ENCODE measurements at places on chromosomes 1 and 21.
A peak's percentile ranks its signal among the peaks of the same experiment; 100 is the strongest.

- peak; percentile 54 for DNase-seq
Observed at GRCh38 chr1:171803045-171803444, 21.6 kb downstream of the METTL13 start.

- DNase-seq = no peak
Observed at GRCh38 chr1:224563666-224564065, 52.5 kb upstream of the CNIH3 start.

DNA sequence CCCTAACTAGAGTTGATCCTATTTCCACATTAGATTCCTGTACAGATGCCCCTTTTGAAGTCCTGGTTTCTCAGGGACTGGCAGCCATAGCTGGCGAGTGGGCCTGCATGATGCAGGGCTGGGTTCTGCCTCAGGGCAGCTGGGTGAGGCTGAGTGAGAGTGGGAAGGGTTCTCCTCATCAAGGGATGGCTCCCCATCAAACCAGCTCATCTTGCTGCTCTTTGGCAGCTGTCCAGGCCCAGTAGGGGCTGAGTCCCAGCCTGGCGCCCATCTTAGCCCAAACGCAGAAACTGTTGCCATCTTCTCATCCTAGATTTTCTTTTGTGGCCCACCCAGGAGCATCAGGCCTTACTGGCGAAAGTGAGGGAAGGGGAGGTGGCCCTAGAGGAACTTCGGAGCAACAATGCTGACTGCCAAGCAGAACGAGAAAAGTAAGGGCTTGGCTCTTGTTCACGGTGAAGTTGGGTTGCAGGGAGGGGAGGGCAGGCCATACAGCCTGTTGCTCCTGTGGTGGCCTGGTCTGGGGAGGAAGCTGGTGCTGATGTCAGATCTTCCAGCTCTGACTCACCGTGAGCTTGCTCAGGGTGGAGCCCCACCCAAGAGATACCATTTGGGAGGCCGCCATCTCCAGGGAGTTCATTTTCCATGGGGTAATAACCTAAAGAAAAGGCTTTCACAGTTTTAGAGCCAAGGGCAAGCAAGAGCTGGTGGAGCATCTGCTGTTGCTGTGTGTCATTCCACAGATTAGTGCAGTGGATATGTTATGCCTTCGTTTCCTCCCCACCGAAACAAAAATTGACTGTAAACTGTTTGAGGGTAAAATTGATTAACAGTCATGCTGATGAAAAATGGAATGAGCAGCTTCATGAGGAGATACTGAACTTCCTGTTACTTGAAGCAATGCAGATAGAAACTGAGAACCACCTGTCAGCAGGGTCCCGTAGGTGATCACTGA, 34.7 kb downstream of the TUFT1 start:
- DNase-seq = peak; percentile 79

- peak; percentile 72 for DNase-seq
Observed at GRCh38 chr1:61504852-61505390, 220.0 kb downstream of the TM2D1 start.

DNA sequence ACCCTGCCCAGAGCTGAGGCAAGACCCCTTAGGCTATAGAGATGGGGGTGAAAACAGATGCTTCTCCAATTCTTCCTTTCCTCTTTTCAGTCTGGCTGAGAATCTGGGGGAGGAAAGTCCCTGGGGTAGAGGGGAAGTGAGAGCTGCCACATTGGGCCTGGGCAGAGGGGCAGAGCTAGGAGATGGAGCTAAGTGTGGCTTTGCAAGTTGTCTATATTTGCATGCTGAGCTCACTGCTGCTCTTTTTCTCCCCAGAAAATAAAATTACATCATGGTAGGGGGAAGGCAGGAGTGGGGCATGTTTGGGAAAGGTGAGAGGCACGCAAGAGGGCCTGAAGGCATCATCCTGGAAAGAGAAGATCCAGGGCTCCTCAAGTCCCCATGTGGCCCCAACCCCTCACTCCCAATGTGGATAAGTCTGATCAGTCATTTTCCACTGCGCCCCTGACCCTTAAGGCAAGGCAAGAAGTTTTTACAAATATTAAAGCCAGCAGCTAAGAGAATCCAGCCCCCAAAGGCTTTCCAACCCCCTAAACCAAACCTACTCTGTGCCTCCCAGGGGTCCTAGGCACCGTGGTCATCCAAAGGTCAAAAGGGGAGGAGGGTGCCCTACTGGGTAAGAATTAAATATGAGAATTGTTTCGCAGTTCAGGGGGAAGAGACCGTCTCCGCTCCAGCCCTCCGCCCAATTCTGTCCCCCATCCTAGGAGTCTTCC, 500 bp upstream of the PEA15 start:
- DNase-seq = peak; percentile 34

GRCh38 chr21:44710294-44710665, 1.1 kb downstream of the TSPEAR start:
- no peak for DNase-seq

GRCh38 chr1:12552951-12553921, 64.8 kb downstream of the DHRS3 start:
- peak; percentile 23 for DNase-seq

DNA sequence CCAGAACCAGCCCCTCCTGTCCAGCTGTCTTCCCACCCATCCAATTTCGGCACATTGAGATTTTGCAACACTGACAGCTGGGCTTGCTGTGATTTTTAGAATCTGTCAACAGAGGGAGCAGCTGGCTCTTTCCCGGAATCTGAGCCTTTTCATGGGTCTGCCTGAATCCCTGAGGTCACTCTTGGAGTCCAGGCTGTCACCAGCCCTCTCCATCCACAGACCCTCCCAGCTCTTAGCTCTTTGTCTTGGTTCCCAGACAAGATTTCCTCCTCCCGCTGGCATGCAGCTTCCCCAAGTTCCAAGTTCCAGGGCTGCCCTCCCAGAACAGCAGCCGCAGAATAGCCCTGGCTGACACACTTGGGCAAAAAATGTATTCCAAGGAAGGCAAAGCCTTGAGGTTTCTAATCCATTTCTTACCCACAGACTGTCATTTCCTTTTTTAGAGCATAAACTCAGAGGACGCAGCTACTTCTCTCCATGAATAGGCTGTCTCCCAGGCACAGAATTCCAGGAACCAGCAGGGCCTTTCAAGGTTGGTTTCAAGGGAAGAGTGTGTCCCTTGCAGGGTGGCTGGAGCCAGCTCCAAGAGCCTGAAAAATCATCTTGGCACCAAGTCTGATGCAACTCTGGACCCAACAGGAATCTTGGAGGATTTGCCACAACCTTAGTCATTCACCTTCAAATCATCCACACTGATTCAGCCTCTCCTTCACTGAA, 7.1 kb upstream of the TMEM61 start:
- peak; percentile 22 for DNase-seq

- no peak for DNase-seq
Observed at GRCh38 chr1:227604446-227604845, 41.1 kb downstream of the ZNF678 start.

DNA sequence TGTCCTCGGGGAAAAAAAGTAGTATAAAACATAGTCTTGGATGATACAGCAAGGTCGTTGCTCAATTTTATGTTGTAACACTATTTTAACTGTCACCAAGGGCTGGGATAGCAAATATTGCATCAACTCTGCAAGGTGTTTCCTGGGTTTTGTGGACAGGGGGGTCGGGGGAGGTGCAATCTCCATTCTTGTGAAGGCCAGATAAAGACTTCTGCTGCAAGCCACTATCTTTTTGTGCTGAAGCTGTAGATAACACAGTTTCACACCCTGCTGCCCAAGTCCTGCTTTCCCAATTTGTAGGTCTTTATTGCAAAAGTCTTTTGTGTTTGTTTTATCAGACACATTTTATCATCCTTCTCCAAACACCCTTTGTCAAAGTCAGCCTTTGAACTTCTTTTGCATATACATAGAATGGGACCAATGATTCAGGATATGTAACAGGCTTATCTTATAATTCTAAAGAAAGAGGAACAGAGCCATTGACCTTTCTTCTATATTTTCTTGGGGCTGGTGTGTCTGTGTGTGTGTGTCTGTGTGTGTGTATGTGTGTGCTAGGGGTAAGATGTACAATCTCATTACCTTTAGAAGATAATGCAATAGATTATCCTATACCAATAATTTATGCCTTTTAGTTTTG, 140.6 kb downstream of the RUNX1 start:
- DNase-seq = peak; percentile 46

- DNase-seq = no peak
Observed at GRCh38 chr1:226732856-226733291, 6.2 kb downstream of the ITPKB start.

DNA sequence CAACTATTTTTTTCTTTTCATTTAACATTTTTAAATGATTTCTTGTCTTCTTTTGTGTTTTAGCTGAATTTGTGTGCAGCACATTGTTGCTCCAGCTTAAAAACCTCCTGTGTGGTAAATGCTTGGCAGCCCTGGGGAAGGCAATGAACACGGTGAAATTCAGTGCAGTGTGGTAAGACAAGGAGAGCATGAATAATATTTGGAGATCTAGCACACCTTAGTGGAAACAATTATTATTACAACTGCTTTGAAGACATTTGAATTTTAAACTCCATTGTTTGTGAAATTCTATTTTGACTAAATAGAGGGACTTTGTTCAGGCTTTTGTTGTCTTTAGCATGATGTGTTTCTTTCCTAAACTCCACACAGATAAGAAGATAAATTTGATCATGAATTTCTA, 242.6 kb upstream of the CXADR start:
- DNase-seq = peak; percentile 16

GRCh38 chr1:239817276-239817675, 274.4 kb upstream of the FMN2 start:
- DNase-seq = peak; percentile 13

- peak; percentile 81 for DNase-seq
Observed at GRCh38 chr1:2255420-2256369, 27.6 kb downstream of the SKI start.

DNA sequence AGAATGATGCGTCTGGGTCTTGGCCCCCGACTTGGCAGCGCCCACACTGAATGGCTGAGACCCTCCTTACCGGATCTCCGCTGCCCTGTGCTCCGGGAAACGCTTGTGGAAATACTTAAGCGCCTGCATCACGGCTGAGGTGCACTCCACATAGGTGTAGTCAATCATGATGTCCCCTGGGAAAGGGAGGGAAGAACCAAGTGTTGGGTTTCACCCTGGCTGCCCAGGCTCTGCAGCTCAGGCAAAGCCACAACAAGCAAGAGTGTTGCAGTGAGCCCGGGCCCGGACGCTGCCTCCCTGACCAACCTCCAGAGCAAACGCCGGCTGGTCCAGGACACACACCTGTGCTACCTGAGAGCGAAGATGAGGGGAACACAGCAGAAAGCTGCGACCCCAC, 21.5 kb upstream of the SPATC1L start:
- DNase-seq = no peak

DNA sequence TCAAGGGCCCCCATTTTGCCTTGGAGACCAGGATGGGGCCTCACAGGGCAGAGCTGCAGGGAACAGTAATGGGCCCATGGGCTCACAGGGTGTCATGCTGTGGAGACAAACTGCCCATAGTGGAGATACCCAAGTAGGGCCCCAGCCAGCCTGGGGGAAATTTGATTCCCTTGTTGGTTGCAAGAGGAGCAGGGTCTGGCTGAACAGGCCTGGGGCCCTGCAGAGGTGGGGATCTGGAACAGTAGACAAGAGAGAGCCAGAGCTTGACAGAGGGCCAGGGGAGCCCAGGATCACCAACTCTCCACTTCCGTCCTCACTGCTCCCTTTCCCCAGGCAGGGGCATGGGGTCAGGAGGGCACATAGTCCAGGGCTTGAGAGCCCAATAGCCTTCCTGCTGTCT, 8.7 kb downstream of the S100B start:
- DNase-seq = no peak

- DNase-seq = peak; percentile 74
Observed at GRCh38 chr1:94039514-94039870, 81.5 kb downstream of the ABCA4 start.

DNA sequence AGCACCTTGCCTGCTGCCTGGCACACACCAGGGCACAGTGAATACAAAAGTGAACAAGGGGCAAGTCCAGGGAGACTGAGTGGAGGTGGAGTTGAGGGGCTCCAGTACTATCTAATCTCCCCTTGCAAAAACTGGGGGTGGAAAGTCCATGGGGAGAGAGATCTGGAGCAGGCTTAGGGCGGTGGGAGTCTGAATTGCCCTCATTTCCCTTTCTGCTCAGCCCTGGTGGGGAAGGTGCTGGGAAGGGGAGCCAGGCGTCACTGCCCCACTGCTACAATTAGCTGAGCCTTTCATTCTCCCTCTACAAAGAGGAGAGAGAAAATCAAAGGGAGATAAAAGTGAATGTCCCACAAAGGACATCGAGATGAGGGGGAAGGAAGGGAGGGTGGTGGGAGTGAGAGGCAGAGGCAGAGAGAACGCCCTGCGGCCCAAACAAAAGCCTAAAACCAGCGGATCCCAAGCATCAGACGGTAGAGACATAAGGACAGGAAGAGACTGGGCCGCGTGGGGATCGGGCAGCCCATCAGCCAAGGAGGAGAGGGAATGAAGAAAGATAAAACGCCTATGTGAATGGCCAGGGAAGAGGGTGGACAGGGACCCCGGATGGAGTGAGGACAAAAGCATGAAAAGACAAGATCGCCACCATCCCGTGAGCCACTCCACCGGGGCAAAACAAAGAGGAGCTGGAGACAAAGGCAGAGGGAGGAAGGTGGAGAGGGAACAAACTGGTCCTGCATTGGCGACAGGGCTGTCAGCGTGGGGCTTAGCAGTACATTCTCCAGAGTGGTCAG, 46.8 kb upstream of the SOX13 start:
- DNase-seq = no peak

GRCh38 chr1:161127649-161128048, 4.8 kb downstream of the DEDD start:
- DNase-seq = no peak

DNA sequence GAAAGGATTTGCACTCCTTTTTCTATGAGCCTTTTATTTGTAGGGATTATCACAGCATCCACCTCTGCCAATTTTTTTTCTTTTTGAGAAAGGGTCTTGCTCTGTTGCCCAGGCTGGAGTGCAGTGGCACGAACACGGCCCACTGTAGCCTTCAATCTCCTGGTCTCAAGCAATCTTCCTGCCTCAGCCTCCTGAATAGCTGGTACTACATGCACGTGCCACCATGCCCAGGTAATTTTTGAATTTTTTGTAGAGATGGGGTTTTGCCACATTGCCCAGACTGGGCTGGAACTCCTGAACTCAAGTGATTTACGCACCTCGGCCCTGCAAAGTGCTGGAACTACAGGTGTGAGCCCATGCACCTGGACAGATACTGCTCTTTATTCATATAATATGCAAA, 2.1 kb downstream of the SAMSN1 start:
- no peak for DNase-seq

GRCh38 chr1:86430376-86430775, 6.4 kb downstream of the CLCA2 start:
- DNase-seq = no peak

DNA sequence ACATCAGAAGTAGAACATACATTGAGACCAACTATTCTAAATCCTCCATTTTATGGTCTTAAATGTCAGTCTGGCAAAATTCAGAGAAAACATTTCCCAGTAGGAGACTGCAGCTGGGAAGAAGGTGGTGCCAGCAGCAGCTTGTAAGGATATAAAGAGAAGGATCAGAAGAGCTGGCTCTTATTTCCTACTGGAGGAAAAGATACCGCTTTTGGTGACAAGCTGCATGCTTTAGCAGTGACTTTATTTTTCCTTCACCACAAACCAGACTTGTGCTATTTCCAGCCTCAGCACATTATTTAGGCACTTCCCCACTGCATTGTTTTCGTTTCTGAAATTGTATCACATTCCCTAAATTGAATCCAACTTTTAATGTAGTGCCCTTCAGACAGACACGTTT, 28.4 kb downstream of the RNF11 start:
- DNase-seq = peak; percentile 96

GRCh38 chr1:89483010-89483756, 41.4 kb upstream of the LRRC8B start:
- peak; percentile 68 for DNase-seq

GRCh38 chr1:211527006-211527405, 35.0 kb upstream of the RD3 start:
- DNase-seq = no peak

GRCh38 chr1:97743129-97743528, 177.7 kb downstream of the DPYD start:
- DNase-seq = no peak
